ENCODE measurements at places on chromosomes 5 and 9. TPM values are rescaled to one million over a fixed set of nuclear protein-coding genes. Genes with fewer than 3 reads are reported as not detected.

Gene POLR3G
- 1.2 TPM for total RNA-seq

Gene SPAAR
- 7.6 TPM for total RNA-seq

Gene ACOT12
- not detected for total RNA-seq

Gene TEX48
- total RNA-seq, result not detected

Gene ANKDD1B
- 0.21 TPM for total RNA-seq

Gene SPINK6
- not detected for total RNA-seq

Gene CCIN
- not detected for total RNA-seq

Gene C8G
- 0.88 TPM for total RNA-seq

GRCh38 chr5:58764199-58764598 lies 181.3 kb downstream of the RAB3C start:
- no peak for DNase-seq

DNA sequence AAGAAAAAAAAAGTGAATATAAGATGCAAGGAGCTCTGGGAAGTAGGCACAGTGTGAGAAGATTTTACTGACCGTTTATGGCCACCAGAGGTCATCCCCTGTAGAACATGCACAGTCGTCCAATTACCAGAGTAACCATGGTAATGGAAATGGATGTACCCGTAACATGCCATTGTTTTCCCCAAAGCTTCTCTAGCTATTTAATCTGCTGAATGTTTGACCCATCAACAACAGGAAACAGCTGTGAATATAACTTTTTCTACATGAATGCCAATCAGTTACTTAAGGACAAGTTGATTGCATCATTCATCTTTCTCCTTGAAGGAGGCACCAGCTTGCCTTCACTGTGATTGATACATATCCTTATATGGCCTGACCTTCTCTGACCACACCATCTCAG lies 1967.0 kb upstream of the CDH9 start:
- DNase-seq, result no peak

DNA sequence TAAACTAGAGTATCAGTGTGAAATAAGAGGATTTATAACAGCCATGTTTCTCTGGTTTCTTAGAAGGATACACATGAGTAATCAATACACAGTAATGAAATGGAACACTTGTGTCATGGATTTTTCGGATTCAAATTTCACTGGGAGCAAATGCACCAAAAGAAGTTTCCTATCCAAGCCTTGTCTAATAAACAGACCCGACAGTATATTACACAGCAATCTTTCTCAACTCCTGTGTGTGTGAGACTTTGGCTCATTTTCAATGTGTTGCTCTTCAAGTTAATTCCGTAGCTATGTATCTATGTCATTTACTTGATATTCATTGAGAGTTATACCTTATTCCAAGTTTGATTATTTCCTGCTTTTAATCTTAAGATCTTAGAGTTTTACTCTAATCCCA lies 930.2 kb downstream of the MAT2B start:
- no peak for DNase-seq

GRCh38 chr5:178323961-178324360 lies 91.4 kb upstream of the PHYKPL start:
- no peak for DNase-seq

DNA sequence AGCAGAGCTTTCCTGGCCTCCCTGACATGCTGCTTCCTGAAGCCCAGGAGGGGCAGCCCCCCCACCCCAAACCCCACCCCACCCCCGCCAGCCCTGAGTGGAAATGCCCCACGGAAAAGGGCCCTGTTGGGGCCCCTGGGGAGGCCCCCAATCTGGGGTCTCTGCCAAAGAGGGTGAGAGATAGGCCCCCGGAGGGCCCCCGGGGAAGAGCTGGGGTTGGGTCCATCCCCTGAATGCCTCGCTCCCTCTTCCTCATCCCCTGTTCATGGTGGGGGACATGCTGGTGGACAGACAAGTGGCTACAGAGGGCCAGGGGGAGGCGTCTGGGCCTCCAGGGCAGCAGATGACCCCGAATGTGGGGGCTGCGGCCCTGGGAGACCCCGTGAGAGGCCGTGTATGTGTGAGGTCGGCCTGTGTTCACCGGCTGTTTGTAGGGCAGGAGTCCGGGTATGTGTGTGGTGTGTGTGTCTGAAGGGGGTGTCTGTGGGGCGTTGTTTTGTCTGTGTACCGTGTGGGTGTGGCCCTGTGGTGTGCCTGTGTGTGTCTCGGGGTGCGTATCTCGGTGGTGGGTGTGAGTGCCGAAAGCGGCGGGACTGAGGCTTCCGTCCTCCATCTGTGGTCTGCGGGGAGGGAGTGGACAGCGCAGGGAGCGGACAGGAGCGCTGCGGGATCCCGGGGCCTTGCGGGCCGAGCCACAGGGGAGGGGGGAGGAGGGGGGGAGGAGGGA lies 11.3 kb downstream of the C9orf50 start:
- peak; percentile 65 for DNase-seq

DNA sequence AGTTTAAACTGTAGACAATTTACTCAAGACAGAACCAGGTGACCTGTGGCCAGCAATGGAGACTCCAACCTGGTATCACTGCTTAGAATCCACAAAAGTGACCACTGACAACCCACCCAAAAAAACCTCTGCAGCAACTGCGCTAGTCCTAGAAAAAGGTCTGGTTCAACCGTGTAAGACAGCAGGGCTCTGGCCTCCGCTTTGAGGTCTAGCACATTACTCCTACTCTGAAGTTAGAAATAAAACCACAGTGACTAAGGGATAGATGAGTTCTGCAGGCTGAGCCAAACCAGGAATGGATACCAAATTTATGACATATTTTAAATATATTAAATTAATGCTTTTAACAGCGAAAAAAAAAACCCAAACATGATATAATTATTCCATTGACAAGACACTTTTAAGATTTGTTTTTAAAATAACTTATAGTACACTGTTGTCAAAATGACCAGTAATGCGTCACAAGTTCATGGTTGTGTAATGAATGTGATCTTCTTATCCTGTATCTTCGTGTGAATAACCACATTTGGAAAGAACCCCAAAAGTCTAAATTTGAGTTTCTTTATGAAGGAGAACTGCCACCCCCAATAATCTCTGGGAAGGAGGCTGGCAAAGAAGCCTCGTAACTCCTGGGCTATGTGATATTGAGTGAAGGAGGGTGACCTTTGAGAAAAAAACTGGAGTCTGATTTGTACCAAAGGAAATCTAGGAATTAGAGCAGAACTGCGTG lies 101.9 kb upstream of the SLC44A1 start:
- DNase-seq, result no peak

DNA sequence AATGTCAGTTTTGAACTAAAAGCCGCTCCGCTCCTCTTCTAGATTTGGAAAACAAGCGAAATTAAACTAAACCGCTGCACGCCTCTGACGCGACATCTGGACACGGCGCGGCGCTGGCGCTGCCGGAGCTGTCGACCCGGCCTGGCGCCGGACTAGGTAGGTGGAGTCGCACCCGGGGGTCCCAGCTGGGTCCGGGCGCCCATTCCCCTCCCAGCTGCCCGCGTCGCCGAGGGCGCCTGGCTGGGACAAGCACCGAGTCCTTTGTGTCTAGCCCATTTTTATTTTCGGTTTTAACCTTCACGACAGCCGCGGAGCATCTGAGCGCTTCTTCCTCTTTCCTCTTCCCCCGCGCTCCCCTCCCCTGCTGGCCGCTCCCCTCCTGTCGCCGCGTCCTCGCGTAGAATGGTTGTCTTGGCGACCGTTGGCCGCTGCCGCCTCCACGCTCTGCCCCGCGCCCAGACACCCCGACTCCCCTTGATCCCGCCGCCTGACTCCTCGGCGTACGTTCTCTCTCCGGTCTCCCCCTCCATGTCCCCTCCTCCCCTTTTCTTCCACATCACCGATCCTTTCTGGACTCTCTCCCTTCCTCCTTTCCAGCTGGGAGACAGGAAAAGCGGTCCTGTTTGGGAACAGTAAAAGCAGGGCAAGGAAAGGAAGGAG lies 545 bp downstream of the CDKN2B-AS1 start:
- peak; percentile 70 for DNase-seq

DNA sequence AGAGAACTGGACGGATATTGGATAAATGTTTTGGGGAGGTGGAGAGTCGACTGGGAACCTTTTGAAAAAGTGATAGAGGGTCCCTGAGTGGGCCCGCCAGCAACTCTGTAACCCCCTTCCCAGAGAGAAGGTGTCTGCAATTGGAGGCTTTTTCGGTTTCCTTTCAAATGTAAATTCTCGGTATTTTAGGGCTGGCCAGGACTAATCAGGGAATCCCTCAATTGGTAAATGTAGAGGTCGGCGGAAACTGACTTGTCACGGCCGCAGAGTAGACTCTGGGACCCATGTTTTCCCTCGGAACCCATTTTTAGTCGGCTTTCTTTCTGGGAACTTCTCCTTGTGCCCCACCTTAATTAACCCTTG lies 524 bp downstream of the CCNB1 start:
- no peak for DNase-seq

DNA sequence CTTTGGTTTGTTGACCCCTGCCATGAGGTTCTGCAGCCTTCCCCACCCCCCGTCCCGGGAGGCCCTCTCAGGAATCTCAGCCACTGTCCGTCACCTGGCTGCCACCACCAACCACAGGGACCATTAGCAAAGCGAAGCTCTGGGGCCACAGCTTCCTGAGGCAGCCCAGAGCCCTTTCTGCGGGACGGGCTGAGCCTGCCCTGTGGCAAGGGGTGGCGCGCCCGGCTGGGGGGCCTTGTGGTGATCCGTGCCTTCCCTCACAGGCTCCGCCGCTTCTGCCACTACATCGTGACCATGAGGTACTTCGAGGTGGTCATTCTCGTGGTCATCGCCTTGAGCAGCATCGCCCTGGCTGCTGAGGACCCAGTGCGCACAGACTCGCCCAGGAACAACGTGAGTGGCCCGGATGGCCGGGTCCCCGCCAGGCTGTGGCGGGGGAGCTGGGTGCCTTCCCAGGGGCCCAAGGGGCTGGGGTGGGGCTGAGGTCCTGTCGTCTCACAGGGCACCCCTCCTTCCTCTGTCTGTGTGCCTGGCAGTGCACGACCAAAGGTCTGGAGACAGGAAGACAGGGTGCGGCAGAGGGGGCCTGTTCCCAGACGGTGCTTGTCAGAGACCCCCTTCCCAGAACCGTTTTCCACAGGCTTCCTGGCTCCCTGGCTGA lies 169.2 kb downstream of the CACNA1B start:
- DNase-seq, result no peak

DNA sequence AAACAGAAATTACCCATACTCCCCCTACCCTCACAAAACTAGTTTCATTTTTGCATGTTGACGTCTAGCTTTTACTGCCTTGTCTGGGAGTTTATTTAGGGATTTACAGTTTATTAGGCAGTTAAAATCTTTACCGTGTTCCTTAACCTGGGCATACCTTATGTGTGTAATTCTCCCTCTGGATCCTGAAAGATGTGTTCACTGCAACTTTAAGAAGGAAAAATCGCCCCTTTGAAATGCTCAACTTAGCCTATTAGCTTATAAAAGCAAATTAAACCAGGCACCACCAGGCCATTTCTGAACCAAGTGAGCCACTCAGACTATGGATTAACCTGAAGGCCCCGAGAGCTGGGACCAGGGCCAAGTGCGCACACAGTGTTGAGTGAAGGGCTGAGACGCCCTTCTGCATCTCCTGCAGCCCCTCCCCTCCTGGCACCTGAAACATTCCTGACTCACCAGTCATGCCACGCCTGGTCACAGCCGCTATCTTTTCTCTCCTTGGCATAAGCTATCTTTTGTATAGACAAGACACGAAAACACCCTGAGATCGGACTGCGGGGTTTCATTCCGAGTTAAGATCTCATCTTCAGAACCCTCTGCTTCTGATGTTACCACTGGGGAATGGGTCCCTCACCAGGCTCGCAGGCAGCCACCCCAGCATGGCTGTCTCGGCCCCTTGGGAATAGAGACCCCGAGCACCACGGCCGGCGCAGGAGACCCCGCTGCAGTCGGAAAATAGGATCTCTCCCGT lies 111.9 kb downstream of the ROR2 start:
- peak; percentile 86 for DNase-seq

DNA sequence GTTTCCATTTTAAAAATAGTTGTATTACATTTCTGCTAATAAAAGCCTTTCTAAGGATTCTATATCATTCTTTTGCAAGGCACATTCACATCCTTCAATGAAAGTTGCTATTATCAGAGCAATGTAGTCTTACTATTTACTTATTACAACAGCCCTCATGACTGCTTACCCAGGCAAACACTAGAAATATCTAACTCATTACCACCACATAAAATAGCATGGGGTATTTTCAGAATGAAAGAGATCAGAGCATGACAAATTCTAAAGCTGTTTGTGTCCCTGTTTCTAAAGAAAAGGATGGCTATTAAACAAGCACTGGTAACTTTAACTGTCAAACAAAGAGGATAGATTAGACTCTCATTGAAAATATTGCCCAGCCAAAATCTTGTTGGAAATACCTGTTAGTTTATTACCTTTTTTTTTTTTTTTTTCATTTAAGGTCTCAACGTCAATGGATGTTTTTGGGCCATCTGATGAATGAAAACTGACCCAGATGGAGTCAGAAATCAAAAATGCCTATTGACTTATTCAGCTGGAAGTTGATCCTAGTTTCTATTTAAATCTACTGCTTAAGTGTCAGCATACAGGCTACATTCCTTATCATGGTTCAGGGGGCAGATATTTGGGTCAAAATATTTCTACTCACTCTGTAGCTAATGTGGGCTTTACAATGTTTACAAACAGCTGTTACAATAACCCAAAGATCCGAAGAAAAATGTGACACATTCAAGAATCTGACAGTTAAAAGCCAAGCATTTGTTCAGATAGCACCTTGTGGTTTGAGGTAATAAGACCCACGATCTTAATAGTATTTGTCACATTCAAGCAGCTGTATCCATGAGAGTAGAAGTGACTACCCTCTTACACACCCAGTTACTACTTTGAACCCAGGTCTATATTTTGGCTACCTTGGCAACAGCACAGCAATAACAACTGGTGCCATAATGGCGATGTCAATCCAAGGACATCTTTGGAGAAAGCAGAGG lies 554.8 kb upstream of the MEF2C start:
- no peak for DNase-seq

DNA sequence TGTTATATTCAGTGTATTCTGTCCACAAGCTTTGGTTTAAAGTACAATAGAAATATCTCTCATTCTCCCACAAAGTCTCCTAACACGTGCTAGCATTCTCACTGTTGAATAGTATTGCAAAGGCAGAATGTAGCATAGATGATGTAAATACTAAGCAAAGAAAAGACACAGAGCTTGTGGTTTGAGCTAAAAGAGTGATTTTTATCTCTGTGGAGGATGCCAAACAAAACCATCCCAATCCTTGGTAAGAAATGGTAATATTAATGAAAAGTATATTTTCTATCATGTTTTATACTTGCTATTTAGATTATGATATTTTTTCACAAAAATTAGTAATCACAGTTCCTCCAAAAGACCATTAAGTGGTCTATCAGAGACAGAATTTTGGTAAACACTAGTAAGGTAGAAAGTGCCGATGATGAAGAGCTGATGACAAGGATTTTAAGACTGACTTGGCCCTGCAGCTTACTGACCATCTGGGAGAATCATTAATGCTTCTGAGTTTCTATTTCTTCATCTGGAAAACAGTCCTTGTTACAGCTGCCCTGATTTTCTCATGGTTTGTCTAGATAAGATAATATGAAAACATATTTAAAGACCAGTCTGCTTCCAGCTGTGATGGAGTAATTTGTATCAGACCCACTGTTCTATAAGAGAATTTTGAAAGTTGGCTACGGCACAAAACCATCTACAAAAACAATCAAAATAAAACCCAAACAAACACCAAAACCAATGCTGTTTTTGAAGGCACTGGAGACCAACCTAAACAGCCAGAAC lies 510.2 kb downstream of the SPATA31D1 start:
- DNase-seq, result no peak
